ENCODE measurements at places on chromosomes 13 and 19.
A peak's percentile ranks its signal among the peaks of the same experiment; 100 is the strongest.

DNA sequence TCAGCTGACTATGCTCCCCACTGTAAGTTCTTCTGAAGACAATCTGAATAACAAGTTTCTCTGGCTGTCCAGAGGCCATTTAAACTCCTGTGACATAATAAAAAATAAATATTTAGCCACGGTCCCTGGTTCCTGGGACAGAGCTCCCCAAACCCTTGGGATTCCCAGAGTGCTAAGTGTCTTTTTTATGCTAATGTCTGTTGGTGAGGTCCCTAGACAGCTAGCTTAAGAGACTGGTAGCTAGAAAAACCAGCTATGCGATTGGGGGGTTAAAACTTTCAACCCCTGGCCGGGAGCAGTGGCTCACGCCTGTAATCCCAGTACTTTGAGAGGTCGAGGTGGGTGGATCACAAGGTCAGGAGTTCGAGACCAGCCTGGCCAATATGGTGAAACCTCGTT, 5.9 kb downstream of the EPSTI1 start:
- DNase-seq = no peak

DNA sequence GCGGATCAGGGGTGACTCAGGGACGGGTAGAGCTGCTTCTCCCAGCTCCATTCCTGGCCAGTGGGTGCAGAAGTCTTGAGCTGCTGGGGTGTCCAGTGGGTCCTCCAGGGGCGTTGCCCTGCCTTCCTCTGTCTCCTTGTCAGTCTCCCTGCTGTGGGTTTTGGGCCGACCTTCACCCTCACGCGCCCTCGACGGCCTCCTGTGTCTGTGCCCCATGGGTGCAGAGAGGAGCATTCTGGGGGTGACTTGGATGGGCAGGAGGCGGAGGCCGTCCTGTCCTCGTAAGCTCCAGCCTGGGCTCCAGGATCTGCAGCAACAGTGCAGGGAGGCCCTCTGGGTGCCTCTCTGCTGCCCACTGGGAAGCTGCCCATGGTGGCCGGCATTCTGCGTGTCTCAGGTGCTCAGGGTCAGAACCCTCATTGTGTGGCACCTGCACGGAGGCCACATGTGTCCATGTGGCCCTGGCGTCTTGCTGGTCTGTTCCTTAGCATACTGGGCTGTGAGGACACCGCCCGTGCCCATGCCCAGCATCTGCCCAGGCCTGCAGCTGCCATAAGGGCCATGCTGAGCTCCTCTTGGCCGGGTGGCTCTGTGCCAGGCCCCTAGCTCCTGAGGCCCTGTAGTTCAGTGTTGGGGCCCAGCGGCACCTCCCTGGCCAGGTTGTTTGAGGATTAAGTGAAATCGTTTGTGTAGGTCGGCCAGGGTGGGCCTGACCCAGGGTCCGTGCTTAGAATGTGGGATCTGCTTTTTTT, 17.3 kb downstream of the DOT1L start:
- no peak for DNase-seq

DNA sequence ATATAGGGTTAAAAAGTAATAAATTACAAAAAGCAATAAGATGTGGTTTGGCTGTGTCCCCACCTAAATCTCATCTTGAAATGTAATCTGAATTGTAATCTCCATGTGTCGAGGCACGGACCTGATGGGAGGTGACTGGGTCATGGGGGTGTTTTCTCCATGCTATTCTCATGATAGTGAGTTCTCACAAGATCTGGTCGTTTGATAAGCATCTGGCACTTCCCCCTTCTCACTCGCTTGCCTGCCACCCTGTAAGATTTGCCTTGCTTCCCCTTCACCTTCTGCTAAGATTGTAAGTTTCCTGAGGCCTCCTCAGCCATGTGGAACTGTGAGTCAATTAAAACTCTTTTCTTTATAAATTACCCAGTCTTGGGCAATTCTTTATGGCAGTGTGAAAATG, 577.4 kb downstream of the TBC1D4 start:
- DNase-seq = no peak

DNA sequence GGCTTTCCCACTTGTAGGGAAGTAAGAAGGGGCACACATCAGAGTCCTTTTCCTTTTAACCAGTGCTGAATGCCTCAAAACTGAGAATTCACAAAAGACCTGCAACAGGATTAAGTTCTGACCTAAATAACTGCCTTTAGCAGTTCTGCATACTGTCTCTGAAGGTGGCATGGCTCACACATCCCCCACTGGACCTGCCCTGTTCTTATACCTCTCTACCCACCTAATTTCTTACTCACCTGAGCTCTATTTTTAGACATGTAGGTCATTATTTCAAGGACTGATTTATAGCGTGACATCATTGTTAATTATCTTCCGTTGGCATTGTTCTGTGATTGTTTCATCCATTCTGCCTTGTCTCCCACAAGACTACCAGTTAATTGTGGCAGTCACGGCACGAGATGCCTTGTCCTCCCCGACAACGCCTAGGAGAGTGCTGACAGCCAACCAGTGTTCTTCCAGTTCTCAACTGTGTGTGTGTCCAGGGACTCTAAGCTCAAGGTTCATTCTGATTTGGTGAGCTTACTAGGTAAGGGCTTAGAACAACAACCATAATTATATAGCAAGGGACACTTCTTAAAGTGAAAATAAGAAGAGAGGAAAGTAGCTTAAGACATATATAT, 27.1 kb upstream of the UBL3 start:
- DNase-seq = no peak

GRCh38 chr19:36436531-36436930, 18.1 kb upstream of the ZFP82 start:
- DNase-seq = no peak

DNA sequence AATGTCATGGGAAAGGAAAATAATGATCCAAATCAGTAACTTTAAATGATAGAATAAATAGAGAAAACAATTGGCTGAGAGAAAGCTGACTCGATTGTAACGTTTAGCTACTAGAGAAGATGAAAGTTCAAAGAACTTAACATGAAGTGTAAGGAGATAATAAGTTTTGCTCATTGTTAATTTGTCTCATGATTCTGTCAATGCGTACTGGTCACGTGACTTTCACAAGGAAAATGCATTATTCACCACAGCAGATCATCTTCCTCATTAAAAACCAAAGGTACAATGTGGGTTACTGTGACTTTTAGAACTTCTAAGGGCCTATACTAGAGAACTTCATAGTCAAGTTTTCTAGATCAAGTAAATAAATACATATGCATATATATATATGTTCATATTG, 1207.2 kb downstream of the EFNB2 start:
- no peak for DNase-seq

DNA sequence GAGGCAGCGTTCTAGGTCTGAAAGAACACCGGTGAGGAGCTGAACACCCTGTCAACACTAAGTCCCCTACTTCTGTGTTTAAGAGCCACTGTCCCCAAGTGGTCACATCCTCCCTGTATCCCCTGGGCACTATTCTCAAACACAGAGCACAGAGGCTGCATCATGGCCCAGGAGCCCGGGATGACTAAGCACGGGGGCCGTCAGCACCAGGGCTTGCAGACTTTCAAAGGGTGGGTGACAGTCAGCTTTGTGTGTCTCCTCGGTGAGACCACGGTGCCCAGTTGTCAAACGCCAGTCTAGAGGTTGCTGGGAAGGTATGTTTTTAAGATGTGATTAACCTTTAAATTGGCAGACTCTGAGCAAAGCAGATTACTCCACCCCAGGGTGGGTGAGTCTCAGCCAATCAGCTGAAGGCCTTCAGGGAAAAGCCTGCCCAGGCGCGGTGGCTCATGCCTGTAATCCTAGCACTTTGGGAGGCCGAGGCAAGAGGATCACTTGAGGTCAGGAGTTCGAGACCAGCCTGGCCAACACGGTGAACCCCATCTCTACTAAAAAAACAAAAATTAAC, 8.0 kb downstream of the MAP2K2 start:
- DNase-seq = no peak

GRCh38 chr13:97726664-97727280, 226.7 kb upstream of the IPO5 start:
- no peak for DNase-seq

GRCh38 chr13:73985783-73986182, 148.4 kb downstream of the KLF12 start:
- DNase-seq = no peak

DNA sequence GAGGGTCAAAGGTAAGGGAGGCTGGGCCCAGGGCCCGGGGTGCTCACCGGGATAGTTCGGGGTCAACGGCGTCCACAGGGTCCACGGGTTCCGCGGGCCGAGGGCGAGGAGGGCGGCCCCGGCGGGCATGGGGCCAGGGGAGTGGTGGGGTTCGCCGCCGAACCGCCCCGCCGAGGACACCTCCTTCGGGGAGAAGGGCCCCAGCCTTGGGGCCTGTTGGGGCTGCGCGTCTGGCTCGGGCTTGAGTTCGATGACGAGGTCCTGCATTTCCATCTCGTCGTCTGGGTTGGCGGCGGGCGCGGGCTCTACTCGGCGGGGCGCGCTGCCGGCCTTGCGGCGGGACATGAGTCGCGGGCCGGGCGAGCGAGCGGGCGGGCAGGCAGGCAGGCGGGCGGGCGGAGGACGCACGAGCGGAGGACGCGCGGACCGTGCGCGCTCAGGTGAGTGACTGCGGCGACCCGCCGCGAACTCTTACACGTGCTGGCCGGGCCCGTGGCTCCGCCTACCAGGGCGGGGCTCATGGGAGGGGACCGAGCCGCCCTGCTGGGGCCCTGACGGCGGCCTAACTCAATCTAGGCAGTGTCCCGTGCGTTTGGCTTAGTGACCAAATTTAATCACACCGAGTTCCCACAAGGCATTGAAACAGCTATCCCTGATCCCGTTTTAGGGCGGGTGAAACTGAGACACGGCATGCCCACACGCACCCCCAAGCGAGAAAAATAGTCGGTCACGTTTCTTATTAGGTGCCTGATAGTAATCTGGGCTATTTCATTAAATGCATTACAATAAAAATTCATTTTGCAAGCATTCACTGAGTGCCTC, at the start of gene ZNF296:
Gene ZNF296, minus strand, starts transcription at position 450 of the 822 bp plus-strand sequence. Its CDS starts 105 bp downstream, at position 345.
- DNase-seq = peak; percentile 69

GRCh38 chr19:5250127-5250659, 90.4 kb downstream of the PTPRS start:
- no peak for DNase-seq

- no peak for DNase-seq
Observed at GRCh38 chr19:54099190-54099902, 1.3 kb downstream of the OSCAR start.

DNA sequence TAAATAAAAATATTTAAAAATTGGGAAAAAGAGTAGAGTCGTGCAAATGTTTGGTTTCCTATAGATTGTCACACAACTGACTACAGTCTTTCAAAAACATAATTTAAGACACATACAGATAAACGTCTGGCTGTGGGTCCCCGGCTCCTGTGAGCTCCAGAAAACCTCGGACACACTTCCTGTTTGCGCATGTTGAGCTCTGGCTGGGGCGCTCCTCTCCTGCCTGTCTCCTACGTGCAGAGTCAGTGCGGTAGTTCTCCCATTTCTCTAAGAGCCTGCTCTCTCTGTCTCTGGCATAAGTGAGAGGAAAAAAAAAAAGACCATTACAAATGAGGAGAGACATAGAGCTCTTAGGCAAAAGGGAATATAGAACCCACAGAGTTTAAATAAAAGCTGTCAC, 128.2 kb upstream of the OBI1 start:
- DNase-seq = no peak

- DNase-seq = no peak
Observed at GRCh38 chr13:99548448-99548847, 47.2 kb downstream of the TM9SF2 start.

GRCh38 chr19:14868497-14868896, 17.4 kb downstream of the OR7A17 start:
- DNase-seq = no peak

DNA sequence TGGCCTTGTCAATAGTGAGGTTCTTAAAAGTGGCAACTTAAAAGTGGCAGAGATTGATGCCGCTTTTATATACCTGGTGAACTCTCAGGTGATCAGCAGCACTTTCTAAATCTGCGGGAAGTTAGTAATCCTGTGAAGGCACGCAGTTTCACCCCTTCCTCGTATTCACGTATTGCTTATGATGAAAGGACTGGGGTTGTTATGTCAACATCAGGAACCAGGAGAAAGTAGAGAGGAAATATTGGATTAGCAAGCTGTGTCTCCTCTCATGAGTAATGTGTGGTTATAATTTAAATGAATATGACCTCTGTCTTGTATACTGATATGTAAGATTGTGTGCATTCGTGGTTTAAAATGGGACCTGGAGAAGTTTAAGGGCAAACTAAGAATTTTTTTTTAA, 544.6 kb downstream of the SLITRK6 start:
- no peak for DNase-seq

DNA sequence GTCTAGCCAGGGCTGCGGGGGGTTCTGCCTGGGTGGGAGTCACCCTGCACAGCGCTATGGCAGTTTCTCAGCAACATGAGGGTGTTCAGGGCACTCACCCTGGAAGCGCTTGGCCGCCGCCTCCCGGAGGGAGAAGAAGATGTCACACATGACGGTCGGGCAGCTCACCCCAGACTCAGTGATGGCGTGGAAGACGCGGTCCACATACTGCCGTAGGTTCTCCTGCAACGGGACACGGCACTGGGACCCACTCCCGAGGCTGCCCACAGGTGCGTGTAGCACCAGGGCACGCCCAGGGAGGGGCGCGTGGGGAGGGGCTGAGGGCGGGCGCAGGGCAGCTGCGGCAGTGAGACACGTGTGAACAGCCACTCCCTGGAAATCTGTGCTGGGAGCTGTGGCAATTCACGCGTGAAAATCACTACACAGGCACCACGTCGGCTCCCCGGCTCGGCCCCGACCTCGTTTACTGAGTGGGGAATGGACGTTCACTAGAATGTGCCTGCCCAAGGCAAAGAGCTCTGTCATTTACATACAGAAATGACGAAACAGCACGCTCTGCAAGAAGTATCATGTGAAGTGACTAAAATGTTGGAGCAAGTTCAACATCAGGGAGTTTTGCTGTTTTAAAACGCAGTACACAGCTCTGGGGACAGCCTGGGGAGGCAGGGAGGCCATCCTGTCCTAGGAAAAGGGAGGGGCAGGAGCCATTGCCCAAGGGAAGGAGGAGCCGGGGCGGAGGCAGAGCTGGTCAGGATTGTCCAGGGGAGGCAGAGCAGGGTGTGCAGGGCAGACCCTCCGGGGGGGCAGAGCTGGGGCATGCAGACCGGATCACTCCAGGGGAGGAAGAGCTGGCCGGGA, 41.5 kb upstream of the C13orf46 start:
- DNase-seq = no peak

- no peak for DNase-seq
Observed at GRCh38 chr19:13033244-13033643, 38.0 kb downstream of the NFIX start.

DNA sequence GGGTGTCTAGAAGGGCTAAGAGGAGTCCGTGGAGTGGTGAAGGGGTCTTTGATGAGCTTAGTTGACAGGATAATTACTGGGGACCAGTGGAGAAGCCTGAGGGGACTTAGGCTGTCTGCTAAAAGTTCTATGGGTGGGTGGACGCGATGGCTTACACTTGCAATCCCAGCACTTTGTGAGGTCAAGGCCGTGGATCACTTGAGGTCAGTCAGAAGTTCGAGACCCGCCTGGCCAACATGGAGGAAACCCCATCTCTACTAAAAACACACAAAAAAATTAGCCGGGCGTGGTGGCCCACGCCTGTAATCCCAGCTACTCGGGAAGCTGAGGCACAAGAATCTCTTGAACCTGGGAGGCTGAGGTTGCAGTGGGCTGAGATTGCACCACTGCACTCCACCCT, 2.8 kb upstream of the GSK3A start:
- DNase-seq = no peak

- no peak for DNase-seq
Observed at GRCh38 chr13:59532405-59532804, 631.3 kb downstream of the DIAPH3 start.

- no peak for DNase-seq
Observed at GRCh38 chr19:23460656-23461055, 65.4 kb upstream of the ZNF91 start.

Measured in NCI-H1105 (cell line).